ENCODE measurements at places on chromosomes 11 and 22.

- no peak for DNase-seq
Measured at GRCh38 chr11:117202386-117203068, 3.4 kb downstream of the TAGLN start.

GRCh38 chr11:2367266-2368160, 9.6 kb upstream of the CD81 start:
- no peak for DNase-seq

DNA sequence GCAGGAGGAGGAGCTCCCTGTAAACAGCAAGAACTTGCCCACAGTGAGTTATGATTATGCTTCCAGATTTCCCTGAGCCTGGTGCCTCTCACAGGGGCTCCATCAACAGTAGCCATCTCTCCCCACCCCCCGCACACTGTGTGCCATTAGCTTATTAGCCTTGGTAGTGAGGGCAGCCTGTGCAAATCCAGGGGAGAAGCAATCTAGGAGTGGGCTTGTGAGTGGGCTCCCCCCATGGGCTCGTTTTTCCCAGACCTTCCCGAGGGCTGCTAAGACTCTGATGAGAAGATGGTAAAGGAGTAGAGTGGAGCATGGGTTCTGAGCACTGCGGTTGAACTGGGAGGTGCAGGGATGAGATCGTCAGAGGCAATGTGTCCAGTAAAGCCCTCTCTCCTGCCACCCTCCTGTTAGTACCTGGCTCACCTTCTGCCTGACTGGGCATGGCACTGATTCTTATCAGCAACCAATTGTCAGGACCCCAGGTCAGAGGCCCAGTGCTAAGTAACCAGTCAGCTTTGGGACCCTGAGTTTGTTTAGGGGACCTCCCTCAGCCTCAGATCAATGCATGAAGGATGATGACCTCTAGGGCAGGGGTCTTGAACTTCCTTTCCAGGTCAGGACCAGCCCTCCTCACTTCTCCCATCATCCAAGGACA, 38.4 kb upstream of the TP53I11 start:
- DNase-seq, result no peak

GRCh38 chr11:44377121-44377520, 67.2 kb upstream of the ALX4 start:
- DNase-seq, result no peak

DNA sequence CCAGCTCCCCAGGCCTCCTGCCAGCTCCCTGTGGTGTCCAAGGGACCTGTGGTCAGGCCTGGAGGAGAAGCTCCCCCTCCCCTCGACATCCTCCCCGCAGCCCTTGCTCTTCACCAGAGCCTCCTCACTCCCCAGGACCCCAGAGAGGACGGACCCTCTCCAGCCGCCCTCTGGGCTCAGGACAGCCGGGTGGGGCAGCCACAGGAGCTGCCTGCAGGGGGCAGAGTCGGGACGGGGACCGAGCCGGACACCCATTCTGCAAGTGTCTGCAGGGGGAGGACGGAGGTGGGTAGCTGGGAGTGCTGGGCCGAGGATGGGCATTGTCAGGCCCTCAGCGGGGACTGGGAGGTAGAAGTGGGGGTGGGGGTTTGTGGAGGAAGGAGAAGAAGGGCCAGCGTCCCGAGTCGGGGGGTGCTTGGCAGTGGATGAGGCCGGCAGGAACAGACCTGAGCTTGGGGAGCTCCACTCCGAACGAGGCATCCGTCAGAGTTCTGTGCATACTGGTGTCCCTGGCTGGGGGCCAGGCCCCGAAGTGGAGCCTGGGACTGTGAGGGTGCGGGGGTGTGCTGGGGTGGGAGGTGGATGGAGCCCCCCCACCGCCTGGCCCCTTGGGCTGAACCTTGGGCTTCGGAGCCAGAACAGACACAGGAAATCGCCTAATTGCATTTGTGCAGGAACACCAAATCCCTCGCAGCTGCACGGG, 15.2 kb downstream of the PRR33 start:
- DNase-seq, result no peak

GRCh38 chr11:114083391-114084252, 24.1 kb downstream of the ZBTB16 start:
- DNase-seq, result no peak

DNA sequence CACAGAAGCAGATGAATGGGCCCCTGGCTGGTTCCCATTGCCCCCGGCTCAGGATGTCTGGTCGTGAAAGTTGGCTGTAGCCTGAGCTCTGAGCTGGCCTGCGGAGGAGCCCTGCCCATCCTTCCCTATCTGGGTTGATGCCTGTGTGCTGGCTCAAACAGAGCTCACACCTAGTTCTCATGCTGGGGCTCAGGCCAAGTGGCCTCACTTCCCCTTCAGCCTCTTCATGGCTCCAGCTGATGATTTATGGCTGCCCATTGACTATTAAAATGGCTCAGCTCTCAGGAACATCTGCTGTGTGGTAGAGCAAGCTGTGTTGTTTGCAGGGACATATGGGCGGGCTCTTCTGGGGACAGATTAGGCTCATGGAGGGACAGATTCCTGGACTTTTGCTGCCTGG, 64.7 kb downstream of the ADAMTS15 start:
- DNase-seq, result no peak

DNA sequence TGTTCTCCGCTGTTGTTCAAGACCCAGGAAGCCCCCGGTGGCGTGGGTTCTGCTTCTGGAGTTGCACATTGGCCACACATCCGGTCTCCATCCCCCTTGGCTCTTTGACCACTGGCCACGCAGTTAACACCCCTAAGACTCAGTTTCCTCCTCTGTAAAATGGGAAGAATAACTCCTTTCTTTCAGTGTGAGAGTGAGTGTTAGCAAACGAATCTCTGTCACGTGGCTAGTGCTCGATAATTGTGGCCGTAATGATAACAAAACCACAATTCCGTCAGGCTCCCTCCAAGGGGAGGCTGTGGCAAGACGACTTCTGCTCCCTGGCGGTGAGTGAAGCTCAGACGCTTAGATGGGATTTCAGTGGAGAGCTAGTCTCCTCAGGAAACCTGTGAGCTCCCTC, 315.2 kb upstream of the B3GAT1 start:
- DNase-seq, result no peak

DNA sequence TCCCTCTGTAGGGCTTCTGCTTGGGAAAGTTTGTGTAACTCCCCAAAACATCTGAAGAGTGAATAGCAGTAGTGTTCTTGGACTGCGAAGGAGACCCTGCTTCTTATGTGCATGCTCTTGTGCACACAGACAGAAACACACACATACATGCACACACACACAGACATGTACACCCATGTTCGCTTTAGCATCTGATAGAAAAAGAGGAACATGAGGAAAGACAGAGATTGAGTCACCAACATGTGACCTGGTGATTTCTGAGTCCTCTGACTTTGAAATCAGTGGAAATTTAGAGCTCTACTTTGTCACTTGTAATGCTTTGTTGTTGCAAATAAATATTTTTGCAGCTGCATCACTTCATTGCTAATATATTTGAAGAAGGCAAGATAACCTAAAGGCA, 23.8 kb downstream of the CD44 start:
- no peak for DNase-seq

- peak; percentile 85 for DNase-seq
Measured at GRCh38 chr11:110711776-110712658, at the start of gene ARHGAP20. ARHGAP20 (minus strand) TSS chr11:110712437; CDS start chr11:110712231, 206 bp downstream.

GRCh38 chr22:50058061-50058905, at the start of gene TTLL8:
TTLL8 (minus strand) TSS chr22:50058298.
- DNase-seq, result no peak

DNA sequence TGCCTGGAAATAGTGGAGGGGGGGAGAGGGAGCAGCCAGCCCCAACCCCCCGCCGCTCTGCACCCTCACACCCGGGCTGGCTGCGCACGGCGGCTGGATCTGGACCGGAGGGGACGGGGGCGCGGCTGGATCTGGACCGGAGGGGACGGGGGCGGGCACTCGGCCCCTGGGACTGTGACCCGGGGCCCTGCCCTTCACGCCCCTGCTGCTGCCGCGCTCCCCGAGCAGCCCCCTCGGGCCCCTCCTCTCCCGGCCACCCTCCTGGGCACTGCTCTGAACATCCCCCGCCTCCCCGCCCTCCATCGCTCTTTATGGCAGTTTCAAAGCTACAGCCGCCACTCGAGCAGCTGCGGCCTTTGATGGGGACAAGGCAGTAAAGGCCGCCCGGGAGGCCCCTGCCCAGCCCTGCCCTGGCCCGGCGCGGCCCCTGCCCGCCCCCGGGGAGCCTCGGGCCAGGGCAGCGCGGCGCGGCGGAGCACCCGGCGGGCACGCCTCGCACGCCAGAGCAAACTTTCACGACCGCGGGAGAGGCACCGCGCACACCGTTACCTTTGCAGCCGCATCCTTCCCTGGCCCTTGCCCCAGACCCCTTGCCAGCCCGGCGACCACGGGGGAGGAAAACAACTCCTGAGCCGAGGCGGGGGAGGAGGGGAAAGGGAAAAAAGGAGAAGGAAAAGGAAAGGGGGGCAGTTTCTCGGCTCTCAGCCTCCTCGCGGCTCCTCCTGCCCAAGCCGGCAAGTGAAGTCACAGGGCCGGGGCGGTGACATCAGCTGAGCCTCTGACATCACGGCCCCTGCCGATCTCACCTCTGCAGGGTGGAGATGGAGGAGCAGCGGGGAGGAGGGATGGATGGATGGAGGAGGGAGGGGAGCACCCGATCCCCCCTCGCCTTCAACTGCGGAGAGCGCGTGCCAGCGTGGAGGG, 13.1 kb upstream of the TCF20 start:
- peak; percentile 26 for DNase-seq

GRCh38 chr11:69348414-69349235, 54.7 kb downstream of the MYEOV start:
- DNase-seq, result no peak

GRCh38 chr11:111729071-111729830, 36.9 kb downstream of the PPP2R1B start:
- no peak for DNase-seq

DNA sequence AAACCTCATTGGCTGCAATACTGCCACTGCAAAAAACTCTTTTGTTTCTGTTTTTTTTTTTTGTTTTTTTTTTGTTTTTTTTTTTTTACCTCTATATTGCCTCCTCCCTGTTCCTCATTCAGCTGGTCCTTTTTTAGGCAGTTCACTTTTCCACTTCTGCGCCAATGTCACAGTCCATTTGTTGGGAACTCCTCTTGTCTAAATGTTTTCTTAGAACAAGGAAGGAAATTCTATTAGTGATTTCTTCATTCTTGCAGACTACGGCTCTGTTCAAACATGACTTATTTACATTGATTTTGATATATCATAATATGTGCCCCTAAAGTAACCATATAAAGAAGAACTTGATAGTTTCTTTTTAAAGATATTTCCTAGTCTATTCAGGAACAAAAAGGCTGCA, 2.9 kb downstream of the FAM118B start:
- DNase-seq, result no peak

- DNase-seq, result no peak
Measured at GRCh38 chr11:66076561-66076960, 6.5 kb downstream of the PACS1 start.

DNA sequence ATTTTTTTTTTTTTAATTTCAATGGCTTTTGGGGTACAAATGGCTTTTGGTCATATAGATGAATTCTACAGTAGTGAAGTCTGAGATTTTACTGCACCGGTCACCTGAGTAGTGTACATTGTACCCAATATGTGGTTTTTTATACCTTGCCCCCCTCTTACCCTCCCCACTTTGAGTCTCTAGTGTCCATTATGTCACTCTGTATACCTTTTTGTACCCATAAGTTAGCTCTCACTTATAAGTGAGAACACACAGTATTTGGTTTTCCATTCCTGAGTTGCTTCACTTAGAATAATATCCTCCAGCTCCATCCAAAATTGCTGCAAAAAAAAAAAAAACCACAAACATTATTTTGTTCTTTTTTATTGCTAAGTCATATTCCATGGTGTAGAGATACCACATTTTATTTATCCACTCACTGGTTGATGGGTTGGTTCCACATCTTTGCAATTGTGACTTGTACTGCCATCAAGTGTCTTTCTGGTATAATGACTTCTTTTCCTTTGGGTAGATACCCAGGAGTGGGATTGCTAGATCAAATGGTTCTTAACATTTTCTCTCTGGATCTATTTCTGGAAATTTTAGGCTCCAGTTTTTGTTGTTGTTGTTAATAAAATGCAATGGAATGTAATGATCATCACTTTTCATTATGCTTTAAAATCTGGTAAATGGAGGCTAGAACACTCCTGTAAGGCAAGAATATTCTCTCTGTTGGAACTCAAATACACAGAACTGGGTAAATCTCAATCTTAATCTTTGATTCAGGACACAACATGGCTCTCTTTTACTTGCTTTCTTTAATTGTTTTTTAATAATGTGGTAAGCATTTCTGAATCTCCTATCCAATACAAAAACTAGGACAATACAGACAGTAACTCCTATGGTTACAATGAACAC, 10.3 kb downstream of the NEAT1 start:
- DNase-seq, result no peak
